ENCODE measurements at places on chromosomes 7 and 10. TPM values are rescaled to one million over a fixed set of nuclear protein-coding genes. Genes with fewer than 3 reads are reported as not detected.

- DNase-seq = no peak
These were observed 39.8 kb downstream of the ITPRID1 start for GRCh38 chr7:31553661-31554081.

GRCh38 chr7:69373171-69374043 lies 224.9 kb upstream of the AUTS2 start:
- peak; percentile 59 for DNase-seq

- DNase-seq = no peak
These were observed 1071.1 kb downstream of the XPNPEP1 start for GRCh38 chr10:108852211-108852610.

Gene SPDYE9
- total RNA-seq = not detected

DNA sequence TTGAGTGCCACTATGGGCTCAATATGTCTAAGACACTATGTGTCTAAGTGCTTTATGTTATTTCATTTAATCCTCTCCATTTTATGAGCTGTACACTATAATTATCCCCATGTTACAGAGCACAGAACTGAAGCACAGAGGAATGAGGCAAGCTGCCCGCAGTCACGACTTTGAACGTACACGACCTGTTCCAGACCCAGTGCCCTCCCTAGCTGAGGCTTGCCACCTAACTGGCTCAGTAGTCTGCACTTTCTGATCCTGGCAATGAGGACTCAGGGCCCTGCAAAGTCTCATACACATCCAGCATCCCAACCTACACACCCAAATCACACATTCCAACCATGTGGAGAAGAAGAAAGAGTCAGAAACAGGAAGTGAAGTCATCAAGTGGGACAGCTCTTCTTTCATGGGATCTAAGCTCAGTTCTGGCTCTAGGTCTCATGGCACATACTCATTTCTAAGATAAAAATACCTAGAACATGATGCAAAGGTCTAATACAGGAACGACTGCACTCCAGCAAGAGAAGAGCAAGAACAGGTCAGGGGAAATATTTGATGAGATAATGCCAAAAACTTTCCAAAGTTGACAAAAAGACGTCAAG lies 42.4 kb upstream of the DDC start:
- DNase-seq = no peak

Gene PRR15
- 4.9 TPM for total RNA-seq

Gene MMD2
- total RNA-seq = not detected

GRCh38 chr7:82313269-82313668 lies 130.3 kb downstream of the CACNA2D1 start:
- no peak for DNase-seq

GRCh38 chr7:134954197-134955082 lies 31.9 kb upstream of the AGBL3 start:
- peak; percentile 63 for DNase-seq

Gene SP8
- 0.74 TPM for total RNA-seq

- DNase-seq = no peak
These were observed 173.6 kb downstream of the SH3PXD2A start for GRCh38 chr10:103681617-103682399.

DNA sequence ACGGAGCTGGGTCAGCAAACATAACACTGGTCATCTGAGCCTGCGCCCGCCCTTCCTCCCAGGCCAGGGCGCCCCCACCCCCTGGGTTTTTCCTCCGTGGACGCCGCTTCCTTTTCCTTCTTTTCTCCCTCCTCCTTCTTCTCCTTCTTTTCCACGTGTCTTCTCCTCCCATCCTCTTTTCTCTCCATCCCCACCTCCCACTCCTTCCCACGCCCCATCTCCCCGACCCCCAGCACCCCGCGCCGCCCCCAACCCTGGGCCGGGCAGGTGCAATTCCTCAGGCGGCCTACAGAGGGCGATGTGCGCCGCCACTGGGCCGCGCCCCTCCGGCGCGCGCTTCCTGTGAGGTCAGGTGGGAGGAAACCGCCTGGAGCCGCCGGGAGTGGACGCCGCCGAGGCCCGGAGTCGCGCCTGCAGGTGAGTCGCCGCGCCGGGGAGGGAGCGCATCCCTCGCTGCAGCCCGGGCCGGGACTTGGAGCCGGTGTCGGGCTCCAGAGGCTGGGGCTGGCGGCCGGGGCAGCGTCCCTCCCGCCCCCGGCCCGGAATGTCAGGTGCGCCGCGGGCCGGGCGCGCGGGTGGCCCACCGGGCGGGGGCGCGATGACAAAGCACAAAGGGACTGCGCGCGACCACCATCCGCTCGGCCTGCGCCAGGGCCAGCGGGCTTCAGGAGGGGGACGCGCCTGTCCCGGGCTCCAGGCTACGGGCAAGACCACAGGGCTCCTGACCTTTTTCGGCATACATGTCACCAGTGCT lies at the start of gene FAM241B:
Gene FAM241B (plus strand): TSS at position 351 of the 754 bp plus-strand sequence. CDS start 1,497 bp downstream, outside the sequence.
- peak; percentile 37 for DNase-seq

DNA sequence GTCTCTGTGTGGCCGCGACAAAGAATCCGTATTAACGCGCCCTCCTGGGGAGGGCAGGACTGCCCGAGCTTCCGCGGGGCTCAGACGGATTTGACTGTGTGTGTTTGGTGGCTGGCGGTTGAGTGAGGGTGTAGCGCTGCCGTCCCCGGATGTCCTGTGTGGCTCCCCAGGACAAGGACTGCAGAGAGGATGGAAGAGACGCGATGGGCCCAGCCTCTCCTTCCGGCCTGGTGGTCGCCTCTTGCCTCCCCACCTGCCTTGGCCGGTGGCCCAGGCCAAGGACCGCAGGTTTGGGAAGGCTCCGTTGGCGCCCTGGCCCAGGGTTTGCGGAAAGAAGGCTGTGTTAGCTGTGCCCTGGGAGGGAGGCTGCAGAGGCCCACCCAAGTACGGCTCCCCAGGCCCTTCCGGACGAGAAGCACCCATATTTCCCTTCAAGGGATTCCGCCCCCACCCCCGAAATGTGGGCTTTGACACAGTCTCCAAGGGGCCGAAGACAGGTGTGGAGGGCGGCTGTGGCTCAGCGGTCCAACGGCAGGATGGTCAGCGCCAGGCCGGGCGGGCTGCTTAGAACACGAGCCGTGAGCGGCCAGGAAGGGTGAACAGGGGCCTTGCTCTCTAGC lies 2.3 kb downstream of the UNCX start:
- DNase-seq = no peak

Gene SPDYE8
- not detected for total RNA-seq

DNA sequence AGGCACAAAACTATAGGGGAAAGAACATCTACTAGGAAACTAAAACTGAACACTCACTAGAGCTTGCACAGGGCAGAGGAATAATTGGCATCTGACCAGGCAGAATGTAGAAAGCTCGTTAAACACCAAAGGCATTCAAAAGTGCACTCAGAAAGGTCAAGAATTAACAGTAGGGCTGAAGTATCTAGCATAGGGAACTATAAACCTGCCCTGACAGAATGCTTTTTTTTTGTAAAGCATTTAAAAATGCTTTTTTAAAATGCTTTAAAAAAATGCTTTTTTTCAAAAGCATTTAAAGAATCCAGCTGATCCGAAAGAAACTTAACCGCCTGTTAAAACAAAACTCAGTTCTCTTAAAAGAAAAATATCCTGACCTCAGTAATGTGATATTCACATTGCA lies 74.6 kb upstream of the EGFR start:
- no peak for DNase-seq

- peak; percentile 6 for DNase-seq
These were observed 412.2 kb upstream of the SORCS1 start for GRCh38 chr10:107576746-107577145.

Gene CARD11
- 0.15 TPM for total RNA-seq

GRCh38 chr10:74103560-74104258 lies 46.9 kb downstream of the AP3M1 start:
- DNase-seq = peak; percentile 49

- no peak for DNase-seq
These were observed 53.7 kb downstream of the SLC16A12 start for GRCh38 chr10:89481662-89482061.

DNA sequence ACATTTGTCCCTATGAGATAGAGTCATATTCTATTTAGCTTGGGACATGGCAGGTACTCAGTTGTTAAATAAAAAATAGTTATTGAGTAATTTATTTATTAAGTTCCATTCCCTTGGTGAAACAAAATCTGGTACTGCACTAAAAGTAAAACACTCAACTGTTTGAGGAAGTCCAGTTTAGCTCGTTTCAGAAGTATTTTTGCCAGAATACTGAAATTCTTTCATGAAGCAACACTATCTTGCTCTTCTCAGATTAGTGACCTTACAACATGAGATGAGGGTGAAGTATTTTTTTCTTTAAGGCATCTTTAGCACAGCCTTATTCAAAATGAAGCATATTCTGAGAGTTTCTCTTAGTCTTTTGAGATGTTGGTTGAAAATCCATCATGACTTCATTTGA lies 106.0 kb downstream of the ZNF365 start:
- DNase-seq = no peak

GRCh38 chr7:136654406-136654805 lies 214.0 kb upstream of the CHRM2 start:
- DNase-seq = no peak

GRCh38 chr10:114868870-114869519 lies 47.4 kb downstream of the FHIP2A start:
- no peak for DNase-seq

DNA sequence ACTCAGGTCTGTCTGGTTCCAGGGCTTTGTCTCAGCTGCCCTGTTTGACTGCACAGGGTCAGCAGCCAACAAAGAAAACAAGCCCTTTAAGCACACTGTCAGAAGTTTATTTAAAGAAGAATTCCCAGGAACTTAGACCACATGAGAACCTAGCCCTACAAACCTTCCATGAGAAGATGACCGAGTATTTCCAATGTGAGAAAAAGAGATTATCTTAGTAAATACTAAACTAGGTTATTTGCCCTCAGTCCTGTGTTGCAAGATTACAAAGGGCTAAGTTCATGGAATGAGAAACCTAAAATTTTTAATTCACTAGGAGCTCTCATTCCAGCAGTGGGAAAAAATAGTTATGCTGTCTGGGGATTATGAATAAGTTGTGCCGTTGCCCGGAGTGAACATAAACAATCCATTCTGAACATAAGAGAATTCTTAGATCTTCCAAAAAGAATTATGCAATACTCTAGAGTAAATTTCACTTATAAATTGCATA lies 46.7 kb downstream of the NOC3L start:
- peak; percentile 85 for DNase-seq

Gene AGAP5
- 7.3 TPM for total RNA-seq

- DNase-seq = no peak
These were observed 471.7 kb downstream of the GRM8 start for GRCh38 chr7:126780993-126781392.

- no peak for DNase-seq
These were observed 31.9 kb downstream of the LCOR start for GRCh38 chr10:96863922-96864543.

GRCh38 chr10:128081222-128081621 lies 45.0 kb downstream of the MKI67 start:
- no peak for DNase-seq

- DNase-seq = peak; percentile 13
These were observed 41.6 kb upstream of the FAM20C start for GRCh38 chr7:150811-151221.

DNA sequence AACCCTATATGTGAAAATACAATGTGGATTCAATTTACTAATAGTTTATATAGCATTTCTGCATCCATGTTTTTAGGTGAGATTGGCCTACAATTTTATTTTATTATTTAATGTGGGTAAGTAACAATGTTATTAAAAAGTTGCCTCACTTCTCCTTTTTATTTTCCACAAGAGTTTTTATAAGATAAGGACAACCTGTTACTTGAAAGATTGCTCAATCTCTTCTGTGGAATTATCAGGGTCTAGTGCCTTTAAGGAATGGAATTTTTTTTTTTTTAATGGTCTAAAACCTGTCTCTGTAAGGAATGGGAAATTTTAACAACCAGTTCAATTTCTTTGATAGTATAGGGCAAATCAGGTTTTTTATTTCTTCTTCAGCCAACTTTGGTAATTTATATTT lies 53.9 kb upstream of the RAB18 start:
- no peak for DNase-seq

DNA sequence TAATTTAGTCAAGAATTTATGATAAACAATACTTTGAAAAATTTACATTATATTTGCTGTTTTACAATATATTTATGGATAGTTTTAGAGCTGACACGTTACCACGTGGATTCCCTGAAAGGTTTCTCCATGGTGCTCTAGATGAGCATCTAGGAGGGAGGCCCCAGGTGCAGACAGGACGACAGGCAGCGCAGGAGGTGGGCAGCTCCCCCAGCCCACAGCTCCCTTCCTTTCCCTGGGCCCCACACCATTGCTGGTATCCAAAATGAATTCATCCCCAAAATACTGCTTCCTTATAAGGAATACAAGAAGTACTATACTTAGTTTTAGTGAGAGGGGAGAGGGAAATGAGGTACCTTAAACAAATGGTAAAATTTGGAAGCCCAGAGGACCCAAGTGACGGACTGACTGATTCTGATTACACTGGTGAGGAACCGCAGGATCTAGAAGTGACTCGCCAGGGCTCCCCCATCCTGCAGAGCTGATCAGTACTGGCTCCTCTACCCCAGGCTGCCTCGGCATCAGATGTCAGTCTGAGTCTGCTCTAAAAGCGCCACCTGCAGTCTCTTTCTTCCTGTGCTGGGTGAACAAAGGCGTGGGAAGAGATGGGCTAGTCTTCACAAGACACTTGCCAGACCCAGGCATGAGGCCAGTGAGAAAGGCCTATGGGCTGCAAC lies 89.2 kb downstream of the DLG5 start:
- DNase-seq = no peak

- peak; percentile 52 for DNase-seq
These were observed 30.3 kb downstream of the IMMP2L start for GRCh38 chr7:111531993-111532392.
